ENCODE measurements at places on chromosomes 2 and 18. TPM values are rescaled to one million over a fixed set of nuclear protein-coding genes. Genes with fewer than 3 reads are reported as not detected.

MREG gene
- total RNA-seq, result 1.9 TPM

KIF3C gene
- total RNA-seq, result 1.7 TPM

IL37 gene
- total RNA-seq, result not detected

UGT1A7 gene
- total RNA-seq, result not detected

SLC4A5 gene
- total RNA-seq, result 6.7 TPM

LIMS2 gene
- total RNA-seq, result 1.2 TPM

LCT gene
- 0.10 TPM for total RNA-seq

AFF3 gene
- 21.9 TPM for total RNA-seq

Measured in mononuclear cell (primary cell).